NCI-H1105 (cell line): ENCODE measurements at places on chromosomes 4 and X.

GRCh38 chr4:44194365-44194764, 254.2 kb downstream of the KCTD8 start:
- DNase-seq = no peak

DNA sequence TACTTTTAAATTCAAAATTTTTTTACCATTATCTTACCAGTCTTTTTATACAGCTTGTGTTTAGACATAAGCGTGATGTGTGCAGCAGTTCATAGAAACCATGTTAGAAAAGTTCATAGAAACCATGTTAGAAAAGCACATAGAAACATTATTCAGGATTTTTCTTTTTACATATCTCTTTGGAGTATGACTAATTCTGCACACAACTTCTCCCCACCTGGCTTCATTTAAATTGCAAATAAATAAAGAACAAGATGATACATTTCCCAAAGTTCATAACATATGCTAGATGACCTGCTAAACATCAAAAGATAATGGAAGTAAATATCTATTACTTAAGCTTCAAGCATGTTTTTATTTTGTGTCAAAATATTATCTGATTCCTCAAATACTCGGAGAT, 201.9 kb downstream of the BANK1 start:
- no peak for DNase-seq

- no peak for DNase-seq
Measured at GRCh38 chr4:90112715-90113114, 14.5 kb upstream of the CCSER1 start.

DNA sequence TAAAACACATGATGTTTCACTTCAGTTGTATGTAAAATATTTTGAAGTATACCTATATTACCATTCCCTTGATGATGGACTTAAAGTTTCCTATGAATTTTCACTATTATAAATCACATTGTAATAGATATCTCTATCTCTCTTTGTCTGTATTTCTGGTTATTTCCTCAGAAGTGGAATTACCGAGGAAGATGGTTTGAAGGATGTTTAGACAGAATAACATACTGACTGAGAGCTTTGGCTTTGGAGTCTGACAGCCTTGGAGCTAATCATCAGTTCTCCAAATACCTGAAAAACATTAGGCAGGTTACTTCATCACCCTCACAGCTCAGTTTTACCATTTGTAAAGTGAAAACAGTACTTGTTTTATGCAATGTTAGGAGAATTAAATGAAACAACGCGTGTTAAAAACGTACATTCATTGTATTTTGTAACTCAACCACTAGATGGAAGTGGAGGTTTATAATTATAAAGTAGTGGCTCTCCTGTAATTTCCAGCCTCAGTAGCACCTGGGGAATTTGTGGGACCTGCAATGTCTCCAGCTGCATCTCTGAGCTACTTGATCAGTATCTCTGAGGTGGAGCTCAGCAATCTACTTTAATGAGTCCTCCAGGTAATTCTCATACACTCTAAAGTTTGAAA, 14.3 kb downstream of the JCHAIN start:
- DNase-seq = no peak

DNA sequence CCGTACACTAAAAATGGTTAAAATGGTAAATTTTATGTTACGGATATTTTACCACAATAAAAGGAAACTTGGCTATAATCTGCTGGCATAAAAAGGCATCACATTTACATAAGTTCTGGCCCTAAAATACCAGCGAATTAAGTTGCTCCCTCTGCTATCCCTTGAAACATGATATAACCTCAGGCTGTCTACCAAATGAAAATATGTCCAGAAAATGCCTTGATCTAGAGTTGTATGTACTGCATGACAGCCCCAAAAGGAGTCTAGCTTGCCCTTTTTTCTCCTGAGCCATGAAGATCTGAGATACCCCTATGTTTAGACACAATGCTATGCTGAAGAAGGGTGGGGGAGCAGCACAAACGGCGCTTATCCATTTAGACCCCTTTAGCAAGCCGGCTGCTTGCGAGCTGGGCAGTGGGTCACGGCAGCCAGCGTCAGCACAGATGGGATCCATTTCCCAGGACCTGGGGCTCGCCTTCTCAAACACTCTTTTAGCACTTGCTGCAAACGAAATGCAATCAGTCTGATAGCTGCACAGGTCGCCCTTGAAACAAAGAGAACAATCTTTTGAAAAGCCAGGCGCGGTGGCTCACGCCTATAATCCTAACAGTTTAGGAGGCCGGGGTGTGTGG, 77.0 kb downstream of the AFAP1 start:
- DNase-seq = no peak

DNA sequence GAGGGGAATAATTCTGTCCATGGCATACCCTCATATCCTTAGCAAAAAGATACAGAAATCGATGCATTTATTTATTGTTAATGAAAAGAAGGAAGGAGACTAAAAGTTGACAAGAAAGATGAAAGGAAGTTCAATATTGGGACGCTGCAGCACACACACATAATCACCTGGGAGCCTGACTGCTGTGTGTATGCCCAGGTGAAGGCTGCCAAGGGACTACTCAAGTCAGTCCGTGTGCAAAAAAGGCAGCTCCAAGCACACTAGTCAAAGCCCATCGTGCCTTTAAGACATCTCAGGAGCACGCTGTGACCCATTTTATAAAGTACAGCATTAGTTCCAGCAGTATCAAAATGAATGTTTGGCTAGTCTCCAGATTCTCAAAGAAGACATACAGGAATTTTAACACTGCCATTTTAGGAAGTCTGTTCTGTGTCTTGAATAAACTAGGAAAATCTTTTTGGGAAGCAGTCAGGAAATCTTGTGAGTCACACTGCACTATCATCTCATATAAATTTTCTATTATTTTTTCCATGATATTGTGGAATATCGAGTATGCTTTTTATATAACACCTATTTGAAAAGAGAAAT, 363.9 kb downstream of the GASK1B start:
- DNase-seq = no peak

GRCh38 chr4:4980621-4981230, 38.5 kb downstream of the CYTL1 start:
- DNase-seq = no peak

GRCh38 chrX:10508891-10509290, 111.5 kb downstream of the MID1 start:
- DNase-seq = no peak

DNA sequence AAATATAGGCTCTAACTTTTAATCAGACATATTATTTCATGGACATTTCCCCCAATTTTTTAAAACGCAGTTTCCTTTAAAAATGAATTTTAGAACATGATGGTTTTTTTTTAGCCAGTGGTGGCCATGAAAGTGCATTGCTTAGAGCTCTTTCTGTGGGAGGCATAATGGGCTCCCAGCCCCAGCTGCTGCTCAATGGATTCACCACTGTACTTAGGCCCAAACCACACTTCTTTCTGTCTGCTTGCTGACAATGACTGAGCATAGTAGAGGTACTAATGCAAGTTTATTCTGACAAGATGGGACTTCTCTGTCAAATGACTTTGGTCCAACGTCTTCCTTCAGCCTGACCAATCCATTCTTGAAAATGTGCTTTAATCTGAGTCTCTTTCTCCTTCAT, 400.2 kb upstream of the GRIA3 start:
- DNase-seq = no peak

- no peak for DNase-seq
Measured at GRCh38 chr4:100086766-100087431, 103.4 kb downstream of the DDIT4L start.

DNA sequence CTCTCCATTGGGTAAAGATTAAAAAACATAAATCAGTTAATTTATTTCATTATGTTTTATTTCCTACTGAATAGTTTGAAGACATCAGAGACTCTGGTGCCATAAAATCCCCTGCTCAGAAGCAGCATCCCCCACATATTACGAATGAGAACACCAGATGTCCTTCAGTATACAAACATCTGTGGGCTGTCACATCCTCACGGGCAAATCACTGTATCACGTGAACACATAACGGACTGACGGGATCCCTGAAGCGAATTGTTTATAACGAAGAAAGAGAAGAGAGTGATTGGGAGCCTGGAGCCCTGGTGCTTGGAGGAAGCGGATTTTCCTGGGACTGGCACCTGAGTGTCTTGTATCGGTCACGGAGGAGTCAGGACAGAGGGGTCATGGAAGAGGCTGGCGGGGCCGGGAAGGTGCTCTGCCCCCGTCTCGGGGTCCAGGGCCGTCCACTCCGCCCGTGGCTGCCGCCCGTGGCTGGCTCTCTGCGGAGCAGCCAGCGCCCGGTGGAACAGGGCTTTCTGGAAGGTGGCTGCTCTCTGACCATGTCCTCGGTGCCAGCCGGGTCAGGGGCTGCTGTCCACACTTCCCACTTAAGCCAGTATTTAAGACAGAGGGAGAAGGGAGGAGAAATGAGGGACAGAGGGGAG, 452.7 kb upstream of the FAT1 start:
- DNase-seq = no peak

GRCh38 chrX:107117993-107118321, 665 bp downstream of the RBM41 start:
- no peak for DNase-seq

- no peak for DNase-seq
Measured at GRCh38 chr4:13963601-13964000, 336.1 kb upstream of the BOD1L1 start.

GRCh38 chr4:10240691-10241090, 124.1 kb upstream of the WDR1 start:
- no peak for DNase-seq

GRCh38 chrX:17584248-17584681, 153.0 kb upstream of the SCML1 start:
- DNase-seq = no peak

DNA sequence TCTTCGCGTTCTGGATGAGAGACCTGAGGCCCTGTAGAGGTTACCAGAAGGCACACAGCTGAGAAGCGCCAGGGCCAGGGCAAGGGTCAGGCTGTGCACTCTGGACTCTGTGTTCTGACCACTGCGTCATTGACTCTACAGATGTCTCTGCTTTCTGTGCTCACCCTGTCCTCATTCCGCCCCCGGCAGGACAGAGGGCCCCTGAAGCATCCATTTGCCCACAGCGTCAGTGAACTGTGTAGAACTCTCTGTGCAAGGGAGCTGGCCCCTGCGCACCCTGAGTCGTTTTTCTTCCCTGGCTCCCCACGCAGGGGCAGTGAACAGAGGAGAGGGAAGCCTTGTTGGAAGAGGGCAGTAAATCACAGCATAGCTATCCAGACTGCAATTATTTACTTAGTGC, 6.1 kb upstream of the WAS start:
- no peak for DNase-seq

DNA sequence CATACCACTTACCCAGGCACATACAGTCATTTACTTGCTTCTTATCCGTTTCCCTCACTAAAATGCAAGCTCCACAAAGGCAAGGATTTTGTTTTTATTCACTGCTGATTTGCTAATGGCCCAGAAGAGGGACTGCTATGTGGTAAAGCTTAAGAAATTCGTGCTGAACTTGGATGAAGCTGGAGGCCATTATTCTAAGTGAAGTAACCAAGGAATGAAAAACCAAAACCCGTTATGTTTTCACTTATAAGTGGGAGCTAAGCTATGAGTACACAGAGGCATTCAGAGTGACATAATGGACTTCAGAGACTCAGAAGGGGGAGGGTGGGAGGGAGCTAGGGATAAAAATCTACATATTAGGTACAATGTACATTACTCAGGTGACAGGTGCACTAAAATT, 47.2 kb downstream of the RAB33B start:
- no peak for DNase-seq

DNA sequence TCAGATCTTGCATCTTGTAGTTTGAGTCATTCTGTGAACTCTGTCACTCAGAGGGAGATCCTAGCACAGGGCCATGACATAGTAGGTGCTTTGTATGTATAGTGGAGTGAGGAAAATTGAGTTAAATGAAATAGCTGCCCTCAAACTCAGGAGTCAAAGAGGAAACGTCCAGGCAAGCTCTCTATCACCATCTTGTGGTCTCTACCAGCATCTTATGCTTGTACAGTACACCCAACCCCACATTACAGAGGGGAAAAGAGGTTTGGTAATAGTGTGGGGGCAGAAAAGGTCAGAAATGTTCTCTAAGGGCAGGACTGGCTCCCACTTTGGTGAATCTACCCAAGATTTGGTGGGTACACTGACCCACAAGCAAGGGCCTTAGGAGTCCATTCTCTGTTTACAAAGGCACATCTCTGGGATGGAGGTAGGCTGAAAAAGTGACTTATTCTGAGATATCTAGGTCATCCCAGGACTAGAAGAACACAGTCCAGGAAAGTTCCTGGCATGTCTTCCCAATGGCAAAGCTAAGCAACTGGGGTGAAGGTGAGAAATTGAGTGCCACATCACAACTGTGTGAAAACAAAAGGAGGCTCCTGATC, 131.8 kb downstream of the OR13H1 start:
- DNase-seq = no peak

DNA sequence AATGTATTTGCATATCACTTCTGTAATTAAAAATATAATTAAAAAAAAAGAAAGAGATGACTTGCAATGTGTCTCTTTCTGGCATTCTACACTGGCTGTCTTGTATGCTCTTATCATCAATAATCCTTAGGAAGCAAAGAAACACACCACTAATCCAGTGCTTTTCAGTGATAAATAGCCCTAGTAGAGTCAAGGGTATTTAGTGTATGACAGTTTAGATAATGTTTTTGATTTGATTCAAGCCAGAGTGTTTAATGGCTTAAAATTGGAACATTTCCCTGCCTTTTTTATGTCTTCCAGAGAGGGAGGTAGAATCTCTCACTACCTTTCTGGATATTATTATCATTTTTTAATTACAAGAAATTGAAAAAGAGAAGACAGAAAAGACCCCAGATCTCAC, 48.6 kb upstream of the CXCL8 start:
- no peak for DNase-seq

DNA sequence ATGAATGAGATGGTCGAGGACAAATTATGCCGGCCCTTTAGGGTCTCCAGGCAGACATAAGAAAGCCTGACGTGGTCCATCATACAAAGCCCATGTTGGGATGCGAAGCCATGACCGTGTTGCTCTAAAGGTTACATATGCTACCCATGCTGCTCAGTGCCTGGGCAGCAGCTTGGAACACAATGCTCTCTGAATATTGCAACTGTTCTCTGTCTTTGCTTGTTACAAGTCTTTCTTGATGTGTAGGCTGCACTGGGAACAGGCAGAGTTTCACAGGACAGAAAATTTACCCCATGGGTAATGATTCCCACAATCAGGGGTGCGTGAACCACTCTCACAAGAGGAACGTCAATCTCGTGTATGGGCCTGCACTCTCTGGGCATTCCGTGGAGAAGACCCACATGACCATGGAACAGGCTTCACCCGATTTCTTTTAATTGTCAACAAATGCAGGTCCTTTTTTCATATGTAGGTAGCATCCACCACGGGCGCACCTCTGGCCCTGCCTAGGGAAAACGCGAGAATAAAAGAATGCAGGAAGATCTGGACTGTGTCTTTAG, 66.3 kb downstream of the NBDY start:
- DNase-seq = no peak

- DNase-seq = no peak
Measured at GRCh38 chr4:98929341-98930267, 671 bp upstream of the EIF4E start.

- DNase-seq = peak; percentile 64
Measured at GRCh38 chr4:14168919-14169318, 541.4 kb upstream of the BOD1L1 start.

GRCh38 chrX:113473418-113473817, 632.8 kb upstream of the AMOT start:
- no peak for DNase-seq

- DNase-seq = no peak
Measured at GRCh38 chr4:125461676-125462363, 147.1 kb downstream of the FAT4 start.

- DNase-seq = no peak
Measured at GRCh38 chr4:16386711-16387320, 160.5 kb upstream of the TAPT1 start.

- DNase-seq = no peak
Measured at GRCh38 chr4:165367040-165367439, 11.8 kb upstream of the CPE start.

- DNase-seq = no peak
Measured at GRCh38 chrX:142977128-142977914, 48.4 kb upstream of the SPANXN4 start.
